NCI-H187 treated with DMSO at 0.1 percent for 48 hours (cell line): ENCODE measurements at places on chromosomes 2 and 18.

GRCh38 chr2:16638946-16639345 is 26.7 kb downstream of the CYRIA start:
- no peak for DNase-seq

DNA sequence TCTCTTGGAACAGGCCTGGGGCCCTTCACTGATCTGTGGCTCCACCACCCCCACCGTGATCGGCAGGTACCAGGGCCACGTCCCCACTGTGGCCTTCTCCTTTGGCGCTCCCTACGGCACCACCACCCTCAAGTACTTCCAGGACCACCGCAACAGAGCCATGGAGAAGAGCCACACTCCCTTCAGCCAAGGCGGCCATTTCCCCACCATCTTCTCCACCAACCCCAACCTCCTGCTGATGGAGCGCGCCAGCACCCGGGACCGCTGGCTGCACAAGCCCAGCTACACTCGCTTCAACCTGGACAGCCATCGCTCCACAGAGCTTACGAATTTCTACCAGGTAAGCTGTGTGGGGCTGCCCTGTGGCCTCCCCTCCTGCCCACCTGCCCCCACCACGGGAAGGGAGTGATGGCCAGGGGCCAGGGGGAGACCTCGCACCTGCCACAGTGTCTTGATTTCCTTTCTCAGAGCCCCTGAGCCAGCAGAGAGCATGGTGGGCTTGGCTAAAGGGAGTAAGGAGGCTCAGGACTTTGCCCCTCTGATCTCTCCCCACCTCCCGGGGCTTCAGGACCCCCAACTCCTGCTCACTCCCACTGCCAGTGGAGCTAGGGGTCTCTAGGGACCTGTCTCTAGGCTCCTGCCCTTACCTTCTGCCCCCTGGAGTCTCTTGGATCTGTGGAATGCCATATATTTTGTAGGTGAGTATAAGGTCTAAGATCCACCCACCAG is 65.2 kb downstream of the CIB4 start:
- no peak for DNase-seq

GRCh38 chr18:21191596-21192307 is 50.3 kb upstream of the GREB1L start:
- DNase-seq = no peak

- DNase-seq = no peak
Observed at GRCh38 chr18:58204776-58205442, 160.9 kb downstream of the NEDD4L start.

- no peak for DNase-seq
Observed at GRCh38 chr2:168643979-168644378, 158.5 kb upstream of the NOSTRIN start.

GRCh38 chr2:190859347-190860297 is 21.0 kb upstream of the GLS start:
- DNase-seq = no peak

DNA sequence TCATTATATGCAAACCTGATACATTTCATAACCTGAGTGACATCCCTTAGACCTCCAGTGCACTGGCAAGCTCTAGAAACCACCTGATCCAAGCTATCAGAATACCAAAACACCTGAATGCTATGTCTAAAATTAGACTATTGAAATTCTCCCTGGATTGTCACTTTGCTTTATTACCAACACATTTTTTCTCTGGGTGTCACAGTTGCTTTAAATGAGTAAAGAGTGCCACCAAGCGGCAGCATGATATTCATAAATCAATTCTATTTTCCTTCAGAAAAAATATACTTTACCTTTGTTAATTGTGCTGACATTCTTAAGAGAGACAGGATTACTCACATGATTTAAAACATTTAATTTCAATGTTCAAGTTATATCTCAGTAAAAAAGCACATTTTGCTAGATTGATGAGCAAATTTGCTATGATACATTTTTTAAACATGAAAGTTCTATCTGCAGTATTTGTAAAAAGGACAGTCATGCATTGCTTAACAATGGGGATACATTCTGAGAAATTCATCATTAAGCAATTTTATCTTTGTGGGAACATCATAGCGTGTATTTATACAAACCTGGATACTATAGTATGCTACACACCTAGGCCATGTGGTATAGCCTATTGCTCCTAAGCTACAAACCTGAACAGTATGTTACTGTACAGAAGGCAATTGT is 338.4 kb upstream of the SLC39A10 start:
- DNase-seq = no peak

DNA sequence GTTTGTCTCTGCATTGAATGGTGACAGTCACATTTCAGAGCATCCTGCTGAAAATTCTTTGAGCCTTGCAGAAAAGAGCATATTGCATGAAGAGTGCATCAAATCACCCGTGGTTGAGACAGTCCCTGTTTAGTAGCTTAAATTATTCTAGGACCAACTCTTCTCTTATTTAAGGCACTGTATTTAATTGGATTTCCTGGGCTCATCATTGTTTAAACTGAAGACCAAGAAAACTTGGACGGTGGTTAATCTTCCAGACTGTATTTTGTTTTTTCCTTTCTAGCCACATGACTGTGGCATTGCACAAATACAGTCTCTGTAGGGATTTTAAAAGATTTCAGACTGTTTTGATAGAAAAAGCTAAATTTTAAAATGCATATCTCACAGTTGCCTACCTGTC is 114.4 kb downstream of the GALNT3 start:
- no peak for DNase-seq
